ENCODE measurements at places on chromosomes 5 and 9.

DNA sequence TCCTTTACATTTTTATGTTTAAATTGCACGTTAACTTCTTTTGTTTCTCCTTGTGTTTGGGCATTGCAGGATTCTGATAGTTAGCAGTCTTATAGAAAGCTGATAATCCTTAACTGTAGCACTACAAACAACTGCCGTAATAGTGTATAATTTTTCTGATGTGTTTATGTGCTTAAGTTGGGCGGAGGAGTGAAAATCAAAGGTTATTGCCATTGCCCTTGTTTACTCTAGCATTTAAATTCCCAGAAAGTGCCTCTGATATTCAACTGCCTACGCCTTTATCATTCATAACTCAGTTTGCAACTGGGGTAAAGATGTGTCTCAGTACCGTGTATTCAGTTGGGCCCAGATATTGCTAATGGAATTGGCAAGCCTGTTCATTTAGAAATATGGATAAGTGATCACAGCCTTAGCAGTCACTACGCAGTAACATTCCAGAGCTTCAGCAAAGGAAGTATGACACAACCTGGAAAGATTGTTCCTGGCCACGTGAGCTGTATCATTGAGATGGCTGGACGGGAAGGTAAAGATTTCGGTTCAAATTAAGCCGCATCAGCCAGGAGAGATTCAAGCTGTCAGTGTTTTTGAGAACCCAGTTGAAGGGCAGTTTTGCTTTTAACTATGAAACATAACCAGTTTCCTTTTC lies 28.1 kb upstream of the LRRTM2 start:
- DNase-seq: no peak

GRCh38 chr5:158180407-158180806 lies 321.5 kb upstream of the CLINT1 start:
- DNase-seq: no peak

DNA sequence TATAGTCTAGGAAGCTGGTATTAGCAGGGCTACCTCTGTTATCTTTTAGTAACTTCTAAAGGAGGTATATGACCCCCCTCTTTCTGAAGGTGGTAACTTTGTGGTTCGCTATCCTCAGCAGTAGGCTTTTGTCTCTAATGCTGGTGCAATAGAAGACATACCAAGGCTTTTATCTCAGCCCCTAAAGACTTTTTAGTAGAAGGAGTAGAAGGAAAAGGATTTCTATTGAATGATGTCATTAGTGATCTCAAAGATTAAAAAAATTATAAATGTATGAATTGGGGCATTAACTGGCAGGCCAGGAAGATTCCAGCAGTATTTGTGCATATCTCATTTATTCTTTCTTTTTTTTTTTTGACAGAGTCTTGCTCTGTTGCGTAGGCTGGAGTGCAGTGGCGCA lies 78.2 kb downstream of the RAI14 start:
- no peak for DNase-seq

DNA sequence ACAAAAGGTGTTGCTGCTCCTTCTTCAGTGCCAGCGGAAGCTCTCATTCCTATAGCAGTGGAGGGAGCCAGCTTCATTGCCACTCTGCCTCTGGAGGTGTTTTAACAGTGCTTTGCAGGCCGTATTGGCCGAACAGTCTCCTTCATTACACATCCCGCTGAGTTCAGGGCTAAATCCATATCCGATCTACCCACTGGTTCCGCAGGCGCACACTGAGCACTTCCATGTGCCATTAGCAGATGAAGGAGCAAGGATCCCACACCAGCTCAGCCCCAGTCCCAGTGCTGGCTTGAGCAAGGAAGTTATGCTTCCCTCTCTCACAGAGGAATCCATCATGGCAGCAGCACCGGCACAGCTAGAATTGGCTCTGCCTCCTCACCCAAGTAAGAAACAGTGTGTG lies 121.2 kb upstream of the IRX2 start:
- no peak for DNase-seq

DNA sequence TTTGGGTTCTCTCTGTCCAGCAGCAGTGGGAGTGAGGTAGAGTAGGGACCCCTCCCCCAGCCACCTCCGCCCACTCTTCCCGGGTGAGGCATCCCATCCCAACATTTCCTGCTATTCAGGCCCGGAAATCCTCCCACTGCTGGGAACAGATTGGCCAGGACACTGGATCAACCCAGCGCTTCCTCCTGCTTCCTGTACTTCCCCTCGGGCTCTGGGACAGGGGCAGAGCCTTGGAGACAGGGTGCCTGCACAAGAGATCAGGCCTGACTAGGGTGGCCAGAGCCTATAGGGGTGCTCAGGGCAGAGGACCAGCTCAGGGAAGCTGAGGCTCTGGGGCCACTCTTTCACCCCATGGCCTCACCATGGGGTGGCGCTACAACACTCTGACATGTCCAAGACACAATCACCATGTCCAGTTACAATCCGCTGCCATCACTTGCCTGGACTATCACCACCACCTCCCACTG lies 14.5 kb downstream of the SH2D3C start:
- DNase-seq: no peak

DNA sequence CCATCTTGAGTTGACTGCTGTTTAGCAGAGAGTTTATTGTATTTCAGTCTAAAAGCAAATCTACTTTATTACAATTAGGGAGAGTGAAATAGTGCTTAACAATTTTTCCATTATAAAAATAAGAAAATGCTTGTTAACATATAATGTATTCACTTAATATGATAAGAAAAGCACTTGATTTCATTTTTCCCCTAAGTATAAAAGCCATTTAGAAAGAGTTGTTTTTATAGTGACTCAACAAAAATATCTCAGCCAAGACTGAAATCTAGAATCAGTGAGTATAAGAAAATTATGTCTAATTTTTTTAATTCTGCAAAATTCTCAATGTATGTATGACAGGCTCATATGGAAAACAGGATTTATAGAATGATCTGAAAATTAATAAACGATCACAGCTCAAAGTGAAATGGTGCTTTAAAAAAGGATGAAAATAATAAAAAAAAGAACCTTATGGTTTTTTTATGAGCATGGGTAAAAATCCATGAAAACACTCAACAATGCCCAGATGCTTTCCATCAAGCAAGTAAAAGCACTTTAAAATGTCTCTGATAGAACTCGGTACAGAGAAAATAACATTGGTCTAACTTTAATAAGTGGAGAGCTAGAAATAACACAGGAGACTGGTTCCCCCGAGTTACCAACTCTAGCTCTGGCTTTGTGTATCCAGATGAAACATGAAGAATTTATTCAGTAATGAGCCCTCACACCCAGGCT lies 1057.8 kb upstream of the WWC1 start:
- no peak for DNase-seq

DNA sequence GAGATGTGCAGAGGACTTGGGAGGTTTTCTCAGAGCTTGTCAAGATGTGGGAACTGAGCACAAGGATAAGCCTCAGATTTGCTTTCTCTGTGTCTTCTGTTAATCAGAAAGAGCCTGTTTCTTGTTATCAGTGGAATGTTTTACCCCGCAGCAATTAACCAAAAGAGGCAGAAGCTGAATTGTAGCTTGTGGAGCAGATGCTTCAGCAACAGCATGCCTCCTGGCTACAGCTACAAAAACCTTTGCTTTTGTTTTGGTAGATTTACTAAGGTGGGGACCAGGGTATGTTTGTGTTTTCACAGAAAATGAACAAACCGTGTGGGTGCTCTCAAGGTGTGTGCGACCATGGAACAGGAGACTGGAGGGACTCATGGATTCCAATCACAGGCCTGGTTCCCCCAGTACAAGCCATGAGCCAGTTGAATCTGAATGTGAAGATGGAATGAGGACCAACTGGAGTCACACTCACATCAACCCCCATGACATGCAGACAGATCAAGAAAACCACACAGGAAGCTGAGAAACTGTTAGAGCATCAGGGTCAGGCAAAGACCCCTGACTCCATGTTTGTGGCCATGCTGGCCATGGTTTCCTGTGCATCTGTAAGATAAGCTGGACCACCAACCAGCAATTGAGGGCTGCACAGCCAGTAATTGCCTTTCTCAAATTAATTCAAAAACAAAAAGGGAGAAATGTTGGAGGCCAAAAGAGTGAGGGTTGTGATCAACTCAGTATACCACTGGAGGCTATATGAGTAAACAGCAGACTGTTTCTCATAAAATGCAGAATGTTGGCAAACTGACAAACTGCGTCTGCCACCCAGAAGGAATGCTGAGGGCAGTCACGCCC lies 6.9 kb downstream of the UGT3A2 start:
- no peak for DNase-seq

- no peak for DNase-seq
Measured at GRCh38 chr5:67542479-67542878, 345.9 kb upstream of the CD180 start.

- no peak for DNase-seq
Measured at GRCh38 chr5:40571729-40572128, 108.0 kb upstream of the PTGER4 start.

GRCh38 chr5:9658706-9659105 lies 28.6 kb upstream of the TAS2R1 start:
- DNase-seq: no peak

DNA sequence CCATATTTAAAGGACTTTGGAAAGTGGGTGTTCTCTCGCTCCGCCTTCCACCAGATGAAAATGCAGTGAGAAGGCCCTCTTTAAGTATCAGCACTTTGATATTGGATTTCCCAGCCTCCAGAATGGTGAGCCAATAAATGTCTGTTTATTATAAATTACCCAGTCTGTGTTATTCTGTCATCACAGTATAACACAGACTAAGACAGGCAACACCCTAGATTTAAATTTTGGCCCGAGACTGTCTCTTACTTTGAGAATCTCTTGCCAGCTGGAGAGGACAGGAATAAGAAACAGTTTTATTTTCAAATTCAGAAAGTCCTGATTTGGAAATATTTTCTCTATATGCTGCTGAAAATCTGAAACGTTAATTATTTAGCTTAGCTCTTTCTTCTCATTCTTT lies 21.5 kb downstream of the FAM151B start:
- DNase-seq: no peak

DNA sequence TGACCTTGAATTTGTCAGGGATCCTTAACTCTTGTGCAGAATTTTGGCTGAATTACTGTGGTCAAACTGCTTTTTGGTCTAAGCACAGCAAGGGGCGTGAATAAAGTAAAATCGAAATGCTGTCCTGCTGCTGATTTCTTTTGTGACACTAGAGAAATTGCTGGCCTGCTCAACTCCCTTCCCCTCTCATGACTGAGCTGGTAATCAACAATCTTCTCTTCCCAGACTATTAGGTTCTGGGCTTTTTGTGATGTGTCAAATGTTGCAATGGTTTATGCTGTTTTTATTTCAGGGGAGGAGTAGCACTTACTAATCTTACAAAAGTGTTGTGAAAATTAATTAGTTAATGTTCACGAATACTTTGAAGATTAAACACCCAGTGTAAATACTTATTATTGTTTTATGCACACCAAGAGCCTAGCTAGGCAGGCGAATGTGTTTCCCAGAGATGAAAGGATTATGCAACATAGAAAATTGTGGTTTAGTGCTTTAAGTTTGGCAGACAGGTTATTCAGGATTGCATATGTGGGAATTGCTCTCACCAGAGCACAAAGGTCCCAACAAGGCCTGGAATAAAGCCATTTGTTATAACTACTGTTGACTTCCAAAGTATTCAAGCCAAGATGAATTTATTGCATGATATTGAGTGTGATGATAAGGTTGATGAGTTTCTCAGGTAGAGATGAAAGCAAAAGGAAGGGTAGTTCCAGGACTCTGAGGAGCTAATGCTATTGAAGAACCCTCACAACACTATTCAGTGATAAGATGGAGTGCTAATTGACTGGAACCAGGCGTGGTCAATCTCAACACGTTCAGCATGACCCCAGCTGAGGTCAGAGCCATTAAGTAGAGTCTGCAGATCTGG lies 280.7 kb upstream of the ZNF608 start:
- DNase-seq: no peak

DNA sequence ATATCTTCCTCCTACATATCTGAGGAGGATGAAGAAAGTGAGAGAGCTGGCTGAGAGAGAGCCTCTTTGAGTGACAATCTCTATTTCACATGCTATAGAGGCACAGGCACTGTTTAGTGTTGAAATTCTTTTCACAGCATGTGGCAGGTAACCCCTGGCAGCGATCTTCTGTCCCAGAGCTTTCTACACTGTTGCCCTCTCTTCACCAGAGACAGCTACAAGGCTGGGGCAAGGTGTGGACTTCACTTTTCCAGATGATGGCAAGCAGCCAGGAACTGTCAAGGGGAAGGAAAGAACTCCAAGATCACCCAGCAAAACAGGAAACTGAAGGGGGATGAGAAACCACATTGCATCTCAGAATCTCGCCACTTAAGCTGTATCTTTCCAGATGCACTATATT lies 205.2 kb downstream of the CAAP1 start:
- DNase-seq: no peak

- no peak for DNase-seq
Measured at GRCh38 chr9:76358628-76359280, 35.5 kb downstream of the RFK start.

DNA sequence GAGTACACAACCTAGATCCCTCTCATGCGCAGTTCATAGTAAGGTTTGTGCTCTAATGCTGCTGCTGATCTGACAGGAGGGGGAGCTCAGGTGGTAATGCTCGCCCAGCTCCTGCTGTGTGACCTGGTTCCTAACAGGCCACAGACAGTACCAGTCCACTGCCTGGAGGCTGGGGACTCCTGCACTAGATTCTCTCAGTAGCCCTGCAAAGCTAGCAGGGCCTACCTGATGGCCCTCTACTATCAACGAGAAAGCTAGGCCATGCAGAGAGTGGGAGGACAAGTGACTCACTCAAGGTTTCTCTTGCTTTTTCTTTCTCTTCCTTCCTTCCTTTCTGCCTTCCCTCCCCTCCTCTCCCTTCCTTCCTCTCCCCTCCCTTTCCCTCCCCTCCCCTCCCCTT lies 55.1 kb upstream of the TEX48 start:
- DNase-seq: no peak

DNA sequence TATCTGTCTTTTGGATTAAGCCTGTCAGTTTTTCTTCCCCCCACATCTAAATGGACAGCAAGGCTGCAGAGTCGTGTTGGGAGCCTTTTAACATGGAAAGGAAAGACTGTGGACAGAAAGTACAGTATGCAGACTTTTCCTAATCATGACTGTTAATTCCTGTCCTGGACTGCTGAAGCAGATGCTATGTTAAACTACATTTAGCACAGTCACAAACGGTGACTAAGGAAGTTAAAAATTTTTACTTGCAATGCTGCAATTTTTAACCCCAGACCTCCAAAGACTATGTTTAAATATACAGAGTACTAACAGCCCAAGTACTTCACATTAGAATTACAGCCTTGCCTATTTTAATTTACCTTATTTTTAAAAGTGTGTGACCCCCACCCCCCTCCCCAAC lies 51.8 kb downstream of the ELAVL2 start:
- DNase-seq: no peak

DNA sequence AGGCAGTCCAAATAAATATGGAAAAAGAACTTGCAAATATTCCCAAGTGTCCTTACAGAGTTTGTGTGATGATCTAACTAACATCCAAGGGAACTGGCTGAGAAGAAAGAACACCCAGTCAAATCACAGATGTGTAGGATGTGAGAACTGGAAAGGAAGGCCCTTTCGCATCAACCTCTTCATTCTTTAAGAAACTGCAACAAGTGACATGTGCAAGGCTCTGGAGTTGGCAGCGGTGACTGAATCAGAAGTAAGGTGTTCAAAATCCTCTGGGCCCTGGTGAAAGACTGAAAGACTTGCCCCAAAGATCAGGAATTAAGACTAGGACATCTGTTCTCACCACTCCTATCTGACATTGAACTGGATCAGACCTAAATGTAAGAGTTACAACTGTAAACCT lies 88.7 kb downstream of the RAPGEF1 start:
- no peak for DNase-seq

All from activated T-helper 1 cell treated with anti-CD3 and anti-CD28 coated beads, Interleukin-2, amount 50 U/mL, for 16 hours (primary cell).